ENCODE measurements at places on chromosomes 1 and 21.

DNA sequence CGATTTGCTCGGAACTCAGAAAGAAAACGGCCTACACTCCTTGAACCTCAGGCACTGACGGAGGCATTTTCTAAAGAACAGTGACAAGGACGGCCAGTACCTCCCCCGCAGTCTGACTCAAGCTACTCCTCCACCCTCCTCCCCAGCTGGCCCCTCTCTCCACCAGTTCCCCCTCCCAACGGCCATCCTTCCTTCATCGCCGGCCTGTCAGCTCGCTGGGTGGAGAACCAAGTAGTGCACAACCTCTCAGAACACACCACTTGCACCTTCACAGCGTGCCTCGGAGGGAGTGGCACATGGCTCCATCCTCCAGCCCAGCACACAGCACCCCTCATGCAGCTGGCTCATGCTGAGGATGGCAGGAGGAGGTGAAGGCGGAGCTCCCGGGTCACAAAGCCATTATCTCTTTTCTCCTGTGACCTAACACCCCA lies 58.8 kb downstream of the TOR1AIP2 start:
- DNase-seq: no peak

DNA sequence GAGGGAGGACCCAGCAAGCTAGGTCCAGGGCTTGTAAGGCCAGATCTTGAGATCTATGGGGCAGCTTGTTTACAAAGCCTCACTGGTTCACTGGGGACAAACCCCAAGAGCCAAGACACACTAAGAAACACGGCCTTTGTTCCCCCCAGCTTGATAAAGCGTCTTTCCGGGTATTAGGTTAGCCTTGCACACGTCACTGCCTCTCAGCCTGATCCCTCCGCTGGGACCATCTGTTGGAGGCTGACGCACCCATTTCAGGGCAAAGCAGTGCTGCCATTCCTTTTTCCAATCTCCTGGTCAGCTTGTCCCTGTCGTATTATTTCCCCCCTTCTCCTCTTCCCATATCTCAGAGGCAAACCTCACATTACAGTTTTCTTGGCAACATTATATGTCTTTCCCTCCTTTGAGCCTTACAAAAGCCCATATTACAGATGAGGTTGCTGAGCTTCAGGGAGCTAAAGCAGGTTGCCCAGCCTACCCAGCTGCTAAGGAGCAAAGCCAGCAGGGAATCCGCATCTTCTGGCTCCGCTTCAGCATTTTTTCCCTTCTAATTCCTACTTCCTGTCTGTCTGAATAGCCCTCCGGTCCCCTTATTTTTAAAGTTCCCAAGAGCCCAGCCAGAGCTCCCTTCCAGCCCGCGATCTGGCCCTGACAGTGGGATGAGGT lies 4.1 kb downstream of the HEYL start:
- DNase-seq: no peak

DNA sequence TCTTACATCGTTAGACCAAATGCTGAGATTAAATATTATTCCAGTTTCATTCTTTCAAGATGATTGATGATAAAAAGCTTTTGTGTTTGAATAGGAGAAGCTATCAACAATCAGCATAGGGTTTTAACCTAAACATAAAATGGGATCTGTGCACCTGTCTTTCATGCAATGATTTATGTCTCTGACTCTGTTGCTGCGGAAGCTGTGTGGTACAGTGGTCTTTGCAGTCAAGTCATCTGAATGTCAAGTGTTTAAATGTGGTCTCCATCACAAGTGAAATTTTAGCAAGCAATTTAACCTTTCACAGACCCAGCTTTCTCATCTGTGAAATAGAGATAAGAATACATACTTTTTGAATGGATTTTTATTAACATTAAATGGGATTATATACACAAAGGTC lies 107.2 kb downstream of the PLPPR5 start:
- DNase-seq: no peak

GRCh38 chr1:37892151-37893047 lies 33.0 kb upstream of the MTF1 start:
- no peak for DNase-seq

- no peak for DNase-seq
Measured at GRCh38 chr1:247317702-247318101, 14.0 kb downstream of the ZNF496 start.

DNA sequence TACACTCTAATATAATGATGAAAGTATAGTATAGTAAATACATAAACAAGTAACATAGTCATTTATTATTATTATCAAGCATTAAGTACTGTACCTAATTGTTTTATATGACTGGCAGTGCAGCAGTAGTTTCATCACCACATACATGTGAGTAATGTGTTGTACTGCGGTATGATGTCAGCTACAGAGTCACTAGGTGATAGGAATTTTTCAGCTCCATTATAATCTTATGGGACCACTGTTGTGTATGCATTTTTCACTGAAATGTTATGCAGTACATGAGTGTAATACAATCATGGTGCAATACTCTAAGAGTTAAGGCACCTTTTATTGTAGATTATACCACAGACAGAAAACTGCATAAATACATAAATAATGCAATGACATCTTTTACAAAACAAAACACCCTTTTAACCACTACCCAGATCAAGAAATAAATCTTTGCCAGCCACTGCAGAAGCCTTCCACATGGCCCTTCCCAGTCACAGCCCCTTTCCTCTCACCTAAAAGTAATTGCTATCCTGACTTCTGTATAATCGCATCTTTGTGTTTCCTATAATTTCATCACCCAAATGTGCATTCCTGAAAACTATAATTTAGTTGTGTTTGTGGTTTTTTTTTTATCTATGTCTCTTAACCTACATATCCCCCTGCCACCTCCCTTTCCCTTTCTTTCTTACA lies 16.3 kb downstream of the ABCD3 start:
- no peak for DNase-seq

DNA sequence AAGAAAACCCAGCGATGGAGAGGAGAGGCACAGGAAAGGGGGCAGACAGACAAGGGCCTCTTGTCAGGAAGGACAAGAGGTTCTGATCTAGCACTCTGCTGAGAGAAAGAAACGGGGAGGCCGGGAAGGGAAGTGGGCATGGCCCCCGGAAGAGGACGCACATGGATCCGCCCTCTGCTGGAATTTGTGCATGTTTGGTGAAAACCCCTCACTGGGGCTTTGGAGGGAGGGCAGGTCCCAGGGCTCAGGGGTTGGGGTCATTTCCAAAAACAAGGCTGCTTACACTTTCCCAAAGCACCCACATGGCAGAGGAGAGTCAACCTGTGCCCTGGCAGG lies 32.4 kb upstream of the ECE1 start:
- no peak for DNase-seq

- peak; percentile 81 for DNase-seq
Measured at GRCh38 chr1:212683357-212683722, 16.3 kb downstream of the BATF3 start.

All from activated naive CD8-positive, alpha-beta T cell treated with anti-CD3 and anti-CD28 coated beads for 36 hours (primary cell).